ENCODE measurements at places on chromosomes 13 and 19.

- no peak for DNase-seq
These were observed 15.8 kb upstream of the MICU2 start for GRCh38 chr13:21619633-21620220.

DNA sequence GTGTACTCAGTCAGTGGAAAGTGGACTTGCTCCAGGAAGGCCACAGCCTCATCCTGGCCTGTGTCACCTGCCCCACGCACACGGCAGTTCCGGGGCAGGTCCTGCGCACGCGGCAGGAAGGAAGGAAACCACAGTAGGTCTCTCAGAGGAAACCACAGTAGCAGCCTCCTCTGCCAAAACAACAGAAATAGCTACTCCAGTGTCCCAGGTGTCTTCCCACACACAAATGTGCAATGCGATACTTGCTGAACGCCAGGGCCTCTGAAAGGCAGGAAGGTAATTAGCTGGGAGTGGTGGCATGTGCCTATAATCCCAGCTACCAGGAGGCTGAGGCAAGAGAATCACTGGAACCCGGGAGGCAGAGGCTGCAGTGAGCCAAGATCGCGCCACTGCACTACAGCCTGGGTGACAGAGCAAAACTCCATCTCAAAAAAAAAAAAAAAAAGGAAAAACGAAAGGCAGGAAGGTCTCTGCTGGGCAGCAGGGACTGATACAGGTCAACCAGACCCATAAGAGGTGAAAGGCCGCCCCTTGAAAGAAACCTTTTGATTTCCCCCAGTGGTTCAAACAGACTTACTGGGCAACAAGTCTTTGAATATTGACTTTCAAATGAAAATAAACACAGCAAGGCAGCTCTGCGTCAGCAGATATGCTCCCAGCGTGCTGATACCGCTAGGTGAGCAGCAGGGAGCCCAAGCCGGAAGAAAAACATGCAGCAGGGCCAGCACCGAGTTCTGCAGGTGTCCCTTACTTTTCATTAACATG, 49.5 kb downstream of the CRYL1 start:
- DNase-seq, result no peak

- peak; percentile 8 for DNase-seq
These were observed 128.2 kb upstream of the OBI1 start for GRCh38 chr13:78787190-78787589.

GRCh38 chr19:49847731-49848696, 2.9 kb upstream of the PTOV1 start:
- peak; percentile 34 for DNase-seq

DNA sequence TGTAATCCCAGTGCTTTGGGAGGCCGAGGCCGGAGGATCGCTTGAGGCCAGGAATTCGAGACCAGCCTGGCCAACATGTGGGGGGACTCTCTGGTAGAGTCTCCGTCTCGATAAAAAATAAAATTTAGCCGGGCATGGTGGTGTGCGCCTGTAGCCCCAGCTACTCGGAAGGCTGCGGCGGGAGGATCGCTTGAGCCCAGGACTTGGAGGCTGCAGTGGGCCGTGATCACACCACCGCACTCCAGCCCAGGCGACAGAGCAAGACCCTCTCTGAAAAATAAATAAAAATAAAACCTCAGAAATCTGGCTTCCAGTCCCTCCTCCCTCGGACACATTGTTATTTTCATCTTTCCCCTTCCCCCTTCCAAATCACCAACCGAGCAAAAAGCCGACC, 332 bp downstream of the IRGQ start:
- no peak for DNase-seq

GRCh38 chr19:53809518-53810186, 14.5 kb downstream of the NLRP12 start:
- DNase-seq, result no peak

- DNase-seq, result no peak
These were observed 74.6 kb downstream of the SHISA2 start for GRCh38 chr13:25977216-25977615.

DNA sequence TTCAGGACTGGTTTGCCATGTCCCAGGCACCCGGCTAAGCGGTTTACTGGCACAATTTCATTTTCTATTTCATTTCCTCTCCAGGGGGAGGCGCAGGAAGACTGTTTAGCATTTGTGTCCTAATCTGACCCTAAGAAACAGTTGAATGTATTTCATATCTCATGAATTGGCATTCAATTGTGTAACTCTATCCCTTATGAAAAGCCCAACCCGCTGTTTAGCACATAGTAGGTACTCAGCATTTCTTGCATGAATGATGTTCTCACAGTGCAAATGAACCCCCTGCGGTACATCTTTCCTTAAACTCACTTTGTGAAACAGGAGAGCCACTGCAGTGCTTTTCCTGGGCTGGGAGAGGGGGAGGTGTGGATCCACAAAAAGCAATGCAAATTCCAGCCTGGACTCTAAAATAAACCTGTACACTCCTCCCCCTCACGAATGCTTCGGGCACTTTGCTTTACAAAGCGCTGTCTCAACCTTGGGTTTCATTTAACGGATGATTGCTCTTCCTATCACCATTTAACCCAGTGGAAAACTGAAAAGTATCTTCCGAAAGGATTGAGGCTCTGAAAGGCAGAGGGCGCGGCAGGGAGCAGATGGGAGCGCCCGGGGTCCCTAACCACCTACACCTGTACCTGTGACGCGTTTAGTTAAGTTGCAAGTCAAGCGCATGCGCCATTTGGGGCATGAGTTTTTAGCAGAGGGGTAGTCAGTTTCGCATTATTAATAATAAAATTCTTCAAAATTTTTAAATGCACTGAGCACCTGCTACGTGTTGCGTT, 1.2 kb upstream of the EEF2 start:
- peak; percentile 67 for DNase-seq

DNA sequence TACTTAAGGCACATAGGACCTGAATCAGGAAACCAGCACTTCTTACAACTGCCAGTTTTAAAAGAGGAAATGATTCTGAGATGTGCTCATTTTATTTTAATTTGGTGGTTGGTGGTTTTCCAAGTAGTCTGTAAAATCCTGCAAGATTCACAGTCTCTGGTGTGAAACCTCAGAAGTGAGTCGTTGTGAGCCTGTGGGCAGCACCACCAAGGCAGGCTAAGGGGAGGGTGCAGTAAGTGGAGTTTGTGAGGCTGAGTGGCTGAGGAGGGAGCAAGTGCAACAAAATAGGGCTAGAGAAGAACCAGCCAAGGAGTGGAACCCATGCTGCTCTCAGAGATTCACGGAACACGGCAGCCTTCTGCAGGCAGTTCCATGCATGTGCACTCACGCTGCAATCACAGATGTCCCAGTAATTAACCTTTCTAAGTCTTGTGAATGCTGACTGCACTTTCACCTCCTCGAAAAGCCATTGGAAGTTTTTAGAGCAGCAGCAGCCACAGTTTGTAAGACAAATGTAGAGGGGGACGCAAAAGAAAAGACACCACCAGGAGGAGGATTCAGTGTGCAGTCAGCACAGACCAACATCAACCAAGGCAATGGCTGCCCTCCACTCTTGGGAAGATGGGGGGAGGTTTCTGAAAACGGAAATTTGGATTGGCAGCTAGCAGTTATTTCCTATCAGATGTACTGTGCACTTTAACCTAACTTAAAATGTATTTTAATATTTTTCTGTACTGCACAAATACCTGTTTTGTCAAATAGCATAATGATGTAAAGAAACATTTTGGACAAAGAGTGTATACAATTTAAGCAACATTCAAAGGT, 44.9 kb downstream of the ESD start:
- peak; percentile 30 for DNase-seq

DNA sequence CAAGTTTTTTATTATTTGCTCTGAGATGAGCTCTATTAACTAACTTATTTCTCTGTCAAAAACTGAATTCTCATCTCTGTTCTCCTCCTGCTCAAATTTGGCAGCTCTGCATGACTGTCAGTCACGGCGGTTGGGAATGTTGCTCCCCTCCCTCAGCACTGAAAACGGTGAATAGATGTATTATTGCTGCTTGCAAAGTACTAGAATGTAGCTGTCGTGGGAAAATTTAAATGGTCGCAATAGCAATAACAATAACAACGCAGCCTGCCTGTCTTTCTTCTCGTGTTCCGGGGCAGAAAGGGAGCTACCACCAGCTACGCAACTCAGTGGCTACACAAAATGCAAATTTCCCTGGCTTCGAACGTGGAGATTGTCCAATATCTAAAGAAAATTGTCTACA, 125.6 kb upstream of the FRY start:
- DNase-seq, result no peak

DNA sequence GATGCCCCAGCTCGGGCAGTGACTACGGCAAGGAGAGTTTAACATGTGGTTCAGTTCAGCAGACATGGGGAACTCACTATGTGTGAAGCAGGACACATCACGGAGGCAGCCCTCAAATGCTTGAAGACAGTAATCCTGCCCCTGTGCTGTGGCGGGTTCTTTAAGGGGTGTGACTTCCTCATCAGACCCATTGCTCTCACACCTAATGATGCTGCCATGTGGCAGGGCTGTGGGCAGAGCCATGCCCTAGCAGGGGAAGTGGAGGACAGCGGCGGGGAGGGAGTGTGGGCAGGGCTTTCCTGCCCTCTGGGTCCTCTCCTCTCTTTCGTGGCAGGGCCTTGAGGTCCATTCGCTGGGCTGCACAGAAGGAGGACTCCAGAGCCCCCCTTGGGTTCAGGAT, 131.1 kb upstream of the GJB6 start:
- no peak for DNase-seq

DNA sequence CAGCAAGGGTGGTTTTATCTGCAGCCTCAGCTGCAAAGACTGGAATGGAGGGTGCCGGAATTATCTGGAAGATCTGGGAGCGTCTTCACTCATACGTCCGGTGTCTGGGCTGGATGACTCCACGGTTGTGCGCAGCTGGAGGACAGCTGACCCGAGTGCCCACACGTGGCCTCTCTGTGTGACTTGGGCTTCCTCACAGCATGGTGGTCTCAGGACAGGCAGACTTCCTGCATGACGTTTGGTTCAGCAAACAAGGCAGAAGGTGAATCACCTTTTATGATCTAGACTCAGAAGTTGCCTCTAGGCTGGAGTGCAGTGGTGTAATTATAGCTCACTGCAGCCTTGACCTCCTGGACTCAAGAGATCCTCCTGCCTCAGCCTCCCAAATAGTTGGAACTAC, 33.2 kb downstream of the CACNG6 start:
- DNase-seq, result no peak

DNA sequence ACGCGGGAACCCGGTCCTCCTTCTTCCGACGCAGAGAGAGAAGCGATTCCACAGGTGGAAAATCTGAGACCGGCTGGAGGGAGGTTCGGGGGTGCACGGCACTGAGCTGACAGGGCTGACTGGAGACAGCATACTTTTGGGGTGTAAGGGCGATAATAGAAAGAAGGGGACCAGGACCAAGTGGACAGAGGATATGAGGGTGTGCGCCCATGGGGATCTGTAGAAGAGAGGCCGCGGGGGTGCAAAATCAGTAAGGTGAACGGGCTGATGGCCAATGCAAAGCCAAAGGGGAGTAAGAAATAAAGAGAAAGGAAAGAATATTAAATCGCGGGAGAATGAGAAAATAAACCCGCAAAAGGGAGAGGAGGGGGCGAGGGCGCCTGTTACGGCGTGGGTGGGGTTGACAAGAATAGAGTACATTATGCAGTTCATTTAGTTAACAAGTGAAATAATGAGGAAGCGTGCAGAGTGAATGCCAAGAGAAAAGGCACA, 336 bp upstream of the GSX1 start:
- no peak for DNase-seq

DNA sequence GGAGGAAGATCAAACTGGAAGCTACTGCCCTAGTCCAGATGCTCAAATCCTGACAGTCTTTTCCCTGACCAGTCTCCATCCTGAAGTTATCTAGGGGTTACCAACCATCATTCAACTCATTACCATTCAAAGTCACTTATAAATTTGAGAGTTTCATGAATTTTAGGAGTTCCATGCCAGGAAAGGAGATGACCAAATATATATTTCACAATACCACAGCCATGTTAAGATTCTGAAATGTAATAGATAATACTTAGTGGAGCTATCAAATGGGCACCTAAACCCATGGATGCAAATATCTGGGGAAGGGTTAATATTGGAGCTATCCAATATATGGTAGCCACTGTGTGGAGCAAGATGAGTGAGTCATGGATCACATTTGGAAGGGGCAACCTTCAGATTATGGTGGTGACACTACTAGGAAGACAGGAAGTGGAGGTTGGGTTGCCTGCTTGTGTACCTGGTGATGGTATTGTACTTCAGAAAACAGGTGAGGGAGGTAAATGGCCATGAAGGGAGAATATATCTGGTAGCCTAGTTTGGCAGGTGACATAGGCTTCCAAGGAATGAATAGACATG, 18.7 kb downstream of the ZNF586 start:
- DNase-seq, result no peak

DNA sequence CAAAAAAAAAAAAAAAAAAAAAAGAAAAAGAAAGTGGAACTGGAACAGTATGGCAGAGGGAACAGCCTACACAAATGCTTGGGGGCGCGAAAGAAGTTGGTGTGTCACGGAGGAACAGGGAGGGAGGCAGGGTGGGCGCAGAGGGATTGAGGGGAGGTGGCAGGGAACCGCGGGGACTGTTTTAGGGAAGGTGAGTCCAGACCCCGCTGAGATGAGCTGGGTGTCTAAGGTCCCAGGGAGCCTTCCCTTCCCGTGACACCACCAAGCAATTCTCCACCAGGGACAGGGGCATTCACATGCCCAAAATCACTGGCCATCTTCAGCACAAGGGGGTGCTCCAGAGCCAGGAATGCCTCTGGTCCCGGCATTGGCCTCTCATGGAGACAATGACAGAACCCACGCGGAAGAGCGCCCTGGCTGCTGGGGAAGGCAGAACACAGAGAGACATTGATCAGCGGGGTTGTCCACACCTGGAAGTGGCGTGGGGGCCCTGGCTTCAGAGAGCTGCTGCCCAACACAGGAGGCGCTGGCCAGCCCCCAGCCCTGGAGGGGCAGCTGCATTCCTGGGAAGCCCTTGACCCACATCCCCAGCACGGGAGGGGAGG, 6.9 kb downstream of the PEAK3 start:
- DNase-seq, result peak; percentile 75

- DNase-seq, result no peak
These were observed 540.7 kb upstream of the SLITRK5 start for GRCh38 chr13:87130423-87130822.

GRCh38 chr13:104796581-104796980, 1730.4 kb upstream of the SLC10A2 start:
- no peak for DNase-seq

- DNase-seq, result no peak
These were observed 330.2 kb downstream of the KLF12 start for GRCh38 chr13:73803997-73804396.

- no peak for DNase-seq
These were observed 466.3 kb downstream of the PCDH17 start for GRCh38 chr13:58097831-58098230.

GRCh38 chr19:15652559-15653278, 12.0 kb downstream of the CYP4F3 start:
- no peak for DNase-seq

- no peak for DNase-seq
These were observed 2.0 kb upstream of the MAB21L1 start for GRCh38 chr13:35478271-35479037.

DNA sequence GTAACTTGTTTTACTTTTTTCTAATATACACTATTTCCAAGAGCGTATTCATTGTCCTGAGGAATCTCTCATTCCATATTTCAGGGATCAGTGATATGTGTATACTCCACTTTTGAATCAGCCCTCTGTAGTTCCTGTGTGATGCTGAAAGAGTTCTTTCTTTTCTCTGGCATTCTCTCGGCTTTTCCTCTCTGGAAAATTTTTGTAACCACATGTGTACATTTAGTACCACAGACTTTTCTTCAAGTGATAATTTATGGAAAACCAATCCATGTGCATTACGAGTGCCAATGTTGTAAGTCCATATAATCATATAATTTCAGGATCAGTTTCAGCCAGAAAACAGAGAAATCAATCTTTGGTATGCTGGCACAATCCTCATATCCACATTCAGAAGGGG, 102.2 kb upstream of the MBNL2 start:
- no peak for DNase-seq

Data from AG20443 (cell line).